ENCODE measurements at places on chromosomes 5 and 9.

DNA sequence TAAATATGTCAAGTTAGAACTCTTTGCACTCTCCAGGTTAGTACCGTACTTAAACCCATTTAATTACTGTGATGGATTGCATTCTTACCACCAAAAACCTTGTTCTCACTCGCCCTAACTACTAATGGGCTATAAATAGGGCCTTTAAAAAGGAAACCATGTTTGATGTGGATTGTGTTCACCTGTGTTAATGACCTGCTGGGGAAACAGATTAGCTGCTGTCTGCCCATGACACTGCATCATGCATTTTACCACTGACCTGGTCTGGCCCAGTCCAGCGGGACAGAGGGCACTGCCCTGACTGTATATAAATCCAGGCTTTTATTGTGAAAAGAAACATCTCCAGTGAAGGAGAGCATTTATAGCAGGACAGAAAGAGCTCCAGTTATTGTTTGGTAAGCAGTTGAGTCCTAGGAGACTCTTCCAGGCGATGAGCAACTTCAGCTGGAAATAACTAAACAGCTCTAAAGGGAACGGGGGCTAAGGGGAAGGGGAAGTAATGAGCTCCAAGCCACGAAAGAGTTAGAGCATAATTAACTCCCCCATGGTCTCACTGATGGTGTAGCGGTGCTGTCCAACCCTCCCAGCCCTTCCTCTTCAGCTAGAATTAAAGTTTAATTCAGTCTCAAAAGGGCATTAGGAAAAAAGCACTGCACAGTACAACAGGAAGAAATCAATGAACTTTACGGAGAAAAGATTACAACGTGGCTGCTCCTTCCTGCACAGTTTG, 303.1 kb downstream of the ENC1 start:
- DNase-seq, result no peak

- no peak for DNase-seq
These were observed 64.0 kb upstream of the RANBP6 start for GRCh38 chr9:6079386-6079785.

GRCh38 chr5:33300209-33300742, 140.5 kb upstream of the TARS1 start:
- no peak for DNase-seq

GRCh38 chr9:109996936-109997580, 210.9 kb downstream of the C9orf152 start:
- no peak for DNase-seq

DNA sequence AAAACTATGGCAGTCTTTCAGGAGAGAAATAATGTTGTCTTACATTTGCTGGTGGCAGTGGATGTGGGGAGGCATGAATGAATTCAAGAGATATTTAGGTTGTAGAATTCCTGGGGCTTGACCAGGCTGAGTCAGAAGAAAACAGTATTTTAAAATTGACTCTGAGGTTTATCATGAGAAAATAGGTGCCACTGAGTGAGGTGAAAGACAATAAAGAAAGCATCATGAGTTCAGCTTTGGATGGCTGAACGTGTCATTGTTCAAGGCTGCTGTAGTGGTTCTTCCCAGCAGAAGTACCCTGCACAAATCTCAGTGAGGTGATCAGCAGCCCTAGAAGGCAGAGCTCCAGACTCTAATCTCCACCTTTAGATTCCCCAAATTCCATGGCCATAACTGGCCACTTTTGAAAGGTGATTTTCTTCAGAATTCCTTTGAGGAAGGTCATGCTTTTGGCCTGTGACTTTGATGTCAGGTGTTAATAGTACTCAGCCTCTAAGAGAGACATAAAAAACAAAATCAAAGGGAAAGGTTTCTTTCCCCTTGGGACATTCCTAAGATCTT, 395.4 kb downstream of the NTRK2 start:
- no peak for DNase-seq

- no peak for DNase-seq
These were observed 7.4 kb downstream of the SLC22A4 start for GRCh38 chr5:132301344-132302271.

GRCh38 chr5:73733219-73733618, 107.2 kb downstream of the ARHGEF28 start:
- no peak for DNase-seq

GRCh38 chr5:113179156-113179555, 202.6 kb downstream of the DCP2 start:
- DNase-seq, result no peak

- DNase-seq, result no peak
These were observed 2204.9 kb upstream of the WWC1 start for GRCh38 chr5:166086568-166086967.

GRCh38 chr9:2704504-2704903, 12.8 kb upstream of the KCNV2 start:
- no peak for DNase-seq

DNA sequence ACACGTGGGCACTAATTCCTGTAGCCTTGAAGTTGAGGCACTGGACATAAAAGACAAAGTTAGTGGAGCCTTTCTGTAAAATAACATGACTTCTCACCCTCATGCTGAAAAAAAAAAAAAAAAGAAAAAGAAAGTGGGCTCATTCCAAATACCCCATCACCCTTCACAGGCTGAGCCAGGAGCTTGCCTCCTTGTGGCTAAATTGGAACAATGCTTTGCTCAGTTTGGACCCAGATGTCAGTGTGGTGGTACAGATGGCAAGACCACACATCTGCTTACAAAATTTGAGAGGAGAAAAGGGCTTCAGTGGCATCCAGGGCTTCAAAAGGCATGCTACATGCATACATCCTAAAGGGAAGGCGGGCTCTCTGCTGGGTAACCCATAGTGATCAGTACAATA, 342.8 kb downstream of the EBF1 start:
- no peak for DNase-seq

- no peak for DNase-seq
These were observed 550.0 kb downstream of the BNC2 start for GRCh38 chr9:16320338-16320902.

DNA sequence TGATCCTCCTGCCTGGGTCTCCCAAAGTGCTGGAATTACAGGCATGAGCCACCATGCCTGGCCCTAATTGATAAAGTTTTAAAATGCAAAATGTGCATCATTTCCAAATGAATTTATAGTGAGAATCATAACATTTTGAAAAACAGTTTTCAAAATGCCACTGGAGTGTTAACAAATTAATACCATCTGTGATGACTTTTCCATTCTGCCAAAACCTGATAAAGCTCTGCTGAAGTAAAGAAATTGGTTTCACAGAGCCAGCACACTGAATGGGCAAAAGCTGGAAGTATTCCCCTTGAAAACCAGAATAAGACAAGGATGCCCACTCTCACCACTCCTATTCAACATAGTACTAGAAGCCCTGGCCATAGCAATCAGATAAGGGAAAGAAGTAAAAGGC, 89.6 kb downstream of the MUSK start:
- no peak for DNase-seq

- no peak for DNase-seq
These were observed 101.9 kb downstream of the SLC28A3 start for GRCh38 chr9:84238652-84239051.

GRCh38 chr5:142749321-142749720, 20.9 kb upstream of the ARHGAP26 start:
- DNase-seq, result no peak

DNA sequence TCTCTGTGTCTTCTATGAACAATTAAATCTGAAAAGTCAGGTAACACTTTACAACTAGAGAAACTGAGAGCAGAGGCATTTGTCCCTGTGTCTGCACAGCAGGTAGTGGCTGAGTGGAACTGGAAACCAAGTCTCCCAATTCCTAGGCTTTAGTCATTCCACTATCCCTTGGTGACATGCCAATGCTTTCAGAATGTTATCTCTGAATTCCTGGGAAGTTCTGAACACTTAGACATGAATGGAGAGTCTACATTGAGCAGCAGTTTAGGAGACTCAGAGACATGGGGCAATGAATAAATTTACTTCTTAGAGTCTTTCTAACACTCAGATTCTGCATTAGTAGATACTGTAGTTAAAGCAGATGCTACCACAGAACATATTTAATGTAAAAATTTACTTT, 94.8 kb upstream of the APC start:
- DNase-seq, result no peak

- DNase-seq, result no peak
These were observed 40.4 kb downstream of the PPIC start for GRCh38 chr5:122996091-122996490.

- no peak for DNase-seq
These were observed 24.4 kb upstream of the GRAMD2B start for GRCh38 chr5:126398791-126399190.

GRCh38 chr9:77819657-77820056, 171.5 kb upstream of the GNA14 start:
- no peak for DNase-seq

- DNase-seq, result no peak
These were observed 52.9 kb downstream of the MYO10 start for GRCh38 chr5:16883176-16883575.

- DNase-seq, result no peak
These were observed 97.2 kb downstream of the DOCK8 start for GRCh38 chr9:311841-312240.

GRCh38 chr5:142657446-142657845, 28.4 kb downstream of the FGF1 start:
- no peak for DNase-seq

DNA sequence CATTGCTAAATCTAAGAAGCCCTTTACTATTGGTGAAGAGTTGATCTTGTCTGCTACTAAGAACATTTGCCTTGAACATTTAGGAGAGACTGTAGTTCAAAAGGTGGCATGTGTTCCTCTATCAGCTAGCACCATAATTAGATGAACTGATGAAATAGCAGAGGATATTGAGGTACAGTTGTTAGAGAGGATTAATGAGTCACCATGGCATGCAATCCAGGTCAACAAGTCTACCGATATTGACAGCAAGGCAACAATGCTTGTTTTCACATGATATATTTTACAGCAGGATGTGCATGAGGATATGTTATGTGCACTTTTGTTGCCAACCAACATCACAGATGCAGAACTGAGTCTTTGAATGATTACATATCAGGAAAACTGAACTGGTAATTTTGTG, 134.3 kb upstream of the CDH9 start:
- DNase-seq, result no peak

GRCh38 chr5:108753331-108753730, 5.6 kb downstream of the FER start:
- no peak for DNase-seq

- no peak for DNase-seq
These were observed 6.5 kb upstream of the PAX5 start for GRCh38 chr9:37040508-37041127.

DNA sequence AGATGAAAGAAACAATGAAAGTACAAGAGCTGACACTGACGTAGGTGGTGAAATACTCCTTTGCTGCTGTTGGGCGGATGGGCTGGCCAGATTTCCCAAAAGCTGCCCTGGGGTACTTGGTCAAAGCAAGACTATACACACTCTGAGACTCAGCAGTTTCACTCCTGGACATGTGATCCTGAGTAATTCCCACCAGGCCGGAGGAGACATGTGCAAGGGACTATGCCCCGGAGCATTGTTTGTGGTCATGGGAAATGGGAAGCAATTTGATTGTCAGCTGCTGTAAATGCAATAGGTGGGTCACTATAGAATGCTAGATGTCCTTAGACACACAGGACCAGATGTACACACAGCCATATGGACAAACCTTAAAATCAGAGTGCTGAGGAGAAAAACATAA, 116.1 kb downstream of the DCP2 start:
- no peak for DNase-seq

GRCh38 chr9:86687788-86688187, 259.5 kb downstream of the GAS1 start:
- no peak for DNase-seq

DNA sequence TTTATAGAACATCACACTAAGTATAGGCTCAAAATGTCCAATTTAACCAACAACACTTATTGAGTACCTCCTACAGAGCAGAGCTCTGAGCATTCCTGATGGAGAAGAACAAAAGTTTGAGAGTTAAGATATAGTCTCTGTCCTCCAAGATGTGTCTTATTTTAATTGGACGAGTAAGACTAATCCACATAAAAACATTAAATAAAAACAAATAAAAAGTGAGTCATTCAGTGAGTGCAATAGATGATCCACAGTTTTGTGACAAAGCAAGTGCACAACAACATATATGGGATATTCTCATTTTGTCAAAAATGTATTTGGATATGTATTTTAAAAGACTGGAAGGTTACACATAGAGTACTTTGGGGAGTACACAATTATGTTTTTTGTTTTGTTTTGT, 277.4 kb downstream of the FBXL17 start:
- DNase-seq, result no peak

GRCh38 chr9:126533926-126534310, 79.8 kb upstream of the LMX1B start:
- no peak for DNase-seq

DNA sequence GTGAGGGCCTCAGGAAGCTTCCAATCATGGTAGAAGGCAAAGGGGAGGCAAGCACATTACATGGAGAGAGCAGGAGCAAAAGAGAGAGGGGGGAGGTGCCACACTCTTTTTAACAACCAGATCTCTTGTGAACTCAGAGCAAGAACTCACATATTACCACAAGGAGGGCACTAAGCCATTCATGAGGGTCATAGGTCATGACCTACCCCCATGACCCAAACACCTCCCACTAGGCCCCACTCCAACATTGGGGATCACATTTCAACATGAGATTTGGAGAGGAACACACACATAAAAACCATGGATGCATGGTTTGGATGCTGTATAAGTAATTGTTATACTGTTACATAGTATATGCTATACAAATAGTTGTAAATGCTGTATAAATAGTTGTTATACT, 17.5 kb downstream of the POLK start:
- no peak for DNase-seq

DNA sequence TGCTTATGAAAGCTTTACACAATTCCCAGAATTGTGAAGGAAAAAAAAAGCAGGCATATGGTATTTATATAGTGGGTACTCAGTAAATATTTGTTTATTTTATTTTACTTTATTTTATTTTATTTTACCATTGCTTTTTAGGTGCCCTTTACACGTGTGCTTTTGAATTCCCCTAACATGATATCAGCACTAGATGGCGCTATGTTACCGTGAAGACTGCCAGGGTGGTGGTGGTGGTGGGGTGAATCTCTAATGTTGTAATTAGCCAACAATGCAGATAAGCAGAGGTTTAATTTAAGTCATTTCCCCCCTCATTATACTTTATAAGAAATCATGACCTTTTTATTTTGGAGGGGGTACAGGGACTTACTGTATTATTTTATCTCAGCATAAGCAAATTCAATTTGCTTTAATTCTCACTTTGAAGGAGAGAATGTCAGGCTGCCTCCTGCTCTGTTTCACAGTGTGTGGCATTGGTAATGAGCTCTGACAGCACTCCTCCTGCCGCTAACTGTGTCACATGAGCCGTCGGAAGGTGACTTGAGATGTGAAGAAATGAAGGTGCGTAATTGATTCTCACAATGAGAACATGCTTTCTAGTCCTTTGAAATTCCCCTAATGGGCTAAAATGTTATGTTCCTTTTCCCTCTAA, 165.6 kb downstream of the YTHDC2 start:
- no peak for DNase-seq

DNA sequence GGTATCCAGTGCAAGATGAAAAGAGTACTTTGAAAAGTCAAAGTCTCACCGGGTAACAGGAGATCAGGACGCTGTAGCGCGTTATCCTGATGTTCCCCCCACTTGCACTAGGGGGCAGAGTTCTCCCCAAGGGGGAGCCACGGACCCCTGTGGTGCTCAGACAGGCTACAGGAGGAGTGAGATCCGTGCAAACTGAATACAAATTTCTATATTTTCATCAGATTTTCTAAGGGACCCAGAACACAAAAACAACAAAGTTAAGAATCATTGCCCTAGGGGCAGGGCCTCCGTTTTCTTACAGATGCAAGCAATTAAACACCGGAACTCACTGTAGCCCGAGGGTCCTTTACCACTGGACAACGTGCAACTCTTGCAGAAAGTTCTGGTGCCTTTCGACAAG, 2.0 kb downstream of the MYO10 start:
- DNase-seq, result no peak

GRCh38 chr5:139946440-139946839, 96.7 kb downstream of the NRG2 start:
- no peak for DNase-seq

Measured in CD4-positive, alpha-beta memory T cell (primary cell).